ENCODE measurements at places on chromosomes 3 and 15. TPM values are rescaled to one million over a fixed set of nuclear protein-coding genes. Genes with fewer than 3 reads are reported as not detected.
A peak's percentile ranks its signal among the peaks of the same experiment; 100 is the strongest.

DNA sequence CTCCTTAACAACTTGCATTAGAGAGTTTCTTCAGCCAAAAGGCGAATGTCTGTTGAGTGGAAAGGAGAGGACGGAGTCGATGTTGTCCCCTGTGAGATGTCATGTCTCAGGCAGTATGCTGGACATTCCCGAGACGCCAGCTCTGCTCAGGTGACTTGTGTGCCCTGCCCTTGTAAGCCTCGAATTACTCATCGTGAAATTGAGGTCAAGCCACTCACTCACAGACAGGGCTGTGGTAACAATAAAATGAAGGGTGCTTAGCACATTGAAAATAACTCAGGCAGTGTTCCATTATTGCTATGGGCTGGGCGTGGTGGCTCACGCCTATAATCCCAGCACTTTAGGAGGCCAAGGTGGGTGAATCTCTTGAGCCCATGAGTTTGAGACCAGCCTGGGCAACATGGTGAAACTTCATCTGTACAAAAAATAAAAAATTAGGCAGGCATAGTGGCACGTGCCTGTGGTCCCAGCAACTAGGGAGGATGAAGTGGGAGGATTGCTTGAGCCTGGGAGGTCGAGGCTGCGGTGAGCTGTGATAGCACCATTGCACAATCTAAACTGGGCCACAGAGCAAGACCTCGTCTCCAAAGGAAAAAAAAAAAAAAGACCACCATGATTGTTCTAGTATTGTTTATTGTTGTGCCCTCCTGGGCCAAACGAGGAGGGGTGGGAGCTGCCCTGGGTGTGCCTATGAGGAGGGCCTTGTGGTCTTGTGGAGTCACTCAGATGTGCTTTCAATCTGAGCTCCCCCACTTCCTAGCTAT is 214.4 kb downstream of the THSD4 start:
- no peak for DNase-seq

DNA sequence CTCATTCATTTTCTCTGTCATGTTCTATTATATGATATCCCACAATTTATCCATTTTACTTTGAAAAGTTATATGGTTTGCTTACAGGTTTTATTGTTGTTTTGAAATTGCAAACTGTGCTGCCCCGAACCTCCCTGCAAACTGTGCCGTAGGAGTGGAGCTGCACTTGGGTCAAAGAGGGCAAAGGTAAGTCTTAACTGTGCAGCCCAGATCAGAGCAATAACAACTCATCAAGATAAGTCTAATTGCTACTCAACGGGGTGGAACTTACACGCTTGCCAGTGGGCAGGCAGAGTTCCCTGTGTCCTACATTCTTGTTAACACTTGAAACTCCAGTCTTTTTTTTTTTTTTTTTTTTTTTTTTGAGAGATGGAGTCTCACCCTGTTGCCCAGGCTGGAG is 33.2 kb downstream of the ZDHHC19 start:
- no peak for DNase-seq

- DNase-seq: no peak
These were observed 75.0 kb upstream of the CGNL1 start for GRCh38 chr15:57301307-57301706.

DNA sequence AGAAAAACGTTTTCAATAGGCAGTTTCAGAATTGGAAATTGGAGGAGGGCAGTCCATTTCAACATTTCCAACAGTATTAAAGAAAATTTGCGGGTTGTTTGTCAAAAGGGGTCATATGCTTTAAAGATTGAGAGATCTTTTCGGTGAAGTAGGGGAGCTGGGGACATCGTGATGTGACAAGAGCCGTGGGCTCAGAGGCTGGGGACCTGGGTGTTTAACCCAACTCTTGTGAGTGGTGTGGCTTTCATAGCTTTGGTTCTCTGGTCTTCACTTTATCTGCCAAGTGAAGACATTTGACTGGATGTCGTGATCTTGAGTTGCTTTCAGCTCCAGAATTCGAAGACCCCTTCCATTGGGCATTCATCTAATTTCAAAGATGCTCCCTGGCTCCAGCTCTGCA is 133.2 kb downstream of the PGPEP1L start:
- no peak for DNase-seq

GRCh38 chr3:14203521-14204079 is 25.0 kb downstream of the LSM3 start:
- peak; percentile 21 for DNase-seq

Gene FSIP1
- total RNA-seq: 0.76 TPM

Gene USP50
- 0.33 TPM for total RNA-seq

Gene PRTG
- 0.99 TPM for total RNA-seq

DNA sequence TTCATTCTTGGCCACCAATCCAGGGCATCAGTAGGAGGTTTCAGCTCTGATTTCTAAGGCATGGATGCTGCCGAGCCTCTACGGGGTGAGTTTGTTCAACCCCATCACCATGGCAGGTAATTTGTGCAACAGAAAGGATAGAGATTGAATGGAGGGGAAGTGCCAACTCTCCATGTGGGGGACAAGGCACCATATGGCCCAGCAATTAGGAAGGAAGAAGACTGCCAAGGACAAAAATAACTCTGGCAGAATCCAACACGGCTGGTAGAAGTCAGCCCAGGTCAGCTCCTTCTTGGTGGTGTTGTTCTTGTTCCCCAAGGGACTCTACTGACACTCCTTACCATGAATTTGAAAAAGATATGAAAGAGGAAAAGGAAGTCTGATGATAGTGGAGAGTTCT is 503.9 kb downstream of the MAGI1 start:
- no peak for DNase-seq
